ENCODE measurements at places on chromosomes 5 and 9.

GRCh38 chr5:87885758-87886157 lies 382.9 kb downstream of the TMEM161B start:
- DNase-seq = no peak

- DNase-seq = no peak
These were observed 4.1 kb downstream of the PAEP start for GRCh38 chr9:135565636-135566035.

GRCh38 chr5:178672630-178673029 lies 45.8 kb upstream of the CLK4 start:
- DNase-seq = no peak

DNA sequence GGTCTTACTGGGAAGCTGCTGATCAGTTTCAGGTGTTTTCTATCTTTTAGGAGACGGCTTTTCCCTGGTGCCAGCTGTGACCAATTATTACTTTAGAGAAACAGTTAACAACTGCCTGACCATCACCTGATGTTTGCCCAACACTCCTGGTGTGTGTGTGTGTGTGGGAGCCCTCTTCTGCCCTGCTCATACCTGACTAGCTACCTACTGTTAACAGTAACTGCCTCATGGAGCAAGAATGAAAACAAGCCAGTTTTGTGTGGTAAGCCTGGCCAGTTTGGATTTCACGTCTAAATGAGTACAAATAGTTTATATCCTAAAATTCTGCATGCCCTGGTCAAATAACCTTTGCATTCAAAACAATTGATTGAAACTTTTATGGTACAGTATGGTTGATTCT lies 46.1 kb upstream of the RIOK2 start:
- no peak for DNase-seq

DNA sequence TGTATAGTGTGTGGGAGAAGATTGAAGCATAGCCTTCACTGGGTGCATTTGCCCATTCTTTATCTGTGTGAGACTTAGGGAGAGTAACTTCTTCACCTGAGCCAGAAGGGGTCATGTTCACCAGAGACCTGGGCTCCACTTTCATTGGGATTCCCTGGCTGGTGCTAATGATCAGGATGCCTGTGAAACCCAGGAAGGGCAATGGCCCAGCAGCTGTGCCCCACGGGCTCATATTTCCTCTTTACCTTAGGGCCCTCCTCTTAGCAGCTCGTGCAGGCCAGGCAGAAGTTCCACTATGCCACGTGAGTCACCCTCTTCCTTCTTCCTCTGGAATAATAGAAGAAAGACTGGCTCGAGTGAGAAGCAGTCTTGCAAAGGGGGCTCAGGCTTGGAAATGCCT lies 5.0 kb downstream of the PPARGC1B start:
- DNase-seq = no peak

DNA sequence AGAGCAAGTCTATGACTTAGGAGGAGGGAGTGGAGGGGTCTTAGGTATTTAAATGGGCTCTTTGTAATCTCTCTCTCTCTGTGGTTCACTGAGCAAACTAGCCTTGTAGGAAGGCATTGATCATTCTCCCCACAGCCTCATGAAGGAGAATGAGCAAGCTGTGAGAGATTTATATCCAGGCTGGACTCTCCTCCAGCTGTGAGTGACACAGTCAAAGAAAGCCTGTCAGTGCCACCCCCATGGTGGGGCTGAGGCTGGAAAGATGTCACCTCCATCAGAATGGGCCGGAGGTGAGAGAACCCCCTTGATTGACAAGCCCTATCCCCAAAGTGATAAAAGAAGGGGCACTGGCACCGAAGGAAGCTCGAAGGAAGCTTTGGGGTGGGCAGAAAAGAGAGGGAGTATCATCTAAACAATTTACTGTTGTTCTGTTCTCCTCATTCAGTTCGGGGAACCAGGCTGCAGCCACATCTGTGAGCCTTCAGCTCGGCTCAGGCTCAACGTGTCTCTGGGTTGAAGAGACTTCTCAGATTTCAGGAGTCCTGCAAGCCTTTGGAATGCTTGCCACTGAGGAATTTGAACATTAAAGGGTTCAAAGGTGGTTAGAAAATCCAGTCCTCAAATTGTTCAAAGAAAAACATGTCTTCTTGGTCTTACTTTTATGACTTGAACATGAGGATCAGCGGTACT lies 538.2 kb upstream of the ZNF462 start:
- no peak for DNase-seq

DNA sequence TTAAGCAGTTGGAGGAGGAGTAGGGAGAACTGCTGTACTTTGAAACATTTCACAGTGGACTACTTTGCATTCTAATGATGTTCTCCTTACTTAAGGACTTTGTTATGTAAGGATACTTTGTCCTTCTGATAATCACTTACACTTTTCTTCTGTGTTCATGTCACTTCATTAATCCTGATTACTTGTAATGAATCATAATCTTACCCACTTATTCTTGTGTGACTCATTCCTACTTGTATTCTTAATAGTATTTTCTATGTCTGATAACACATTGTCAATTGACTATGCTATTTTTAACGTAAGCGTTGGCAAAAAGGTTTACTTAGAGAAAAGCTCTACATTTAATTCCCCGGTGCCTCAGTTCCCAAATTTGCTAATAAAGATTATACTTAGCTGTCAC lies 63.8 kb downstream of the GHR start:
- DNase-seq = peak; percentile 10

- no peak for DNase-seq
These were observed 24.6 kb downstream of the PIK3R1 start for GRCh38 chr5:68240202-68240601.

DNA sequence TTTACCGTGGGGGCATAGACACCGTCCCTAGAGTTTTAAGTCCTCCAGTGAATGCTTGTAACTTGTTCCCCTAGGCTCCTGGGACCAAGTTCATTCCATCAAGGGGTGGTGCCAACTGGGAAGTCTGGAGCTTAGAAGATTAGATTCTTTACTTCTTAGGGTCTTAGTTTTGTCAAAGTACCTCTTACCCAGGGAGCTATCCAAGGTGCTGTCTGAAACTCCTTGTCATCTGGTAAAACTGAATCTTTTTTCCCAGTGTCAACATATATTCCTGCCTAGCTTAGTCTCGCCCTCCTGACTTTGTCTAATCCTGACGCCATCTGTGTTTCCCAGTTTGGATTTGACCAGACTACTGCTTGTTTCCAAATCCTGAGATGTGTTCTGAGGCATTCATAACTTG lies 41.6 kb downstream of the MAMDC2 start:
- DNase-seq = peak; percentile 34

Measured in COLO829 (cell line).